ENCODE measurements at places on chromosomes 2 and 18. TPM values are rescaled to one million over a fixed set of nuclear protein-coding genes. Genes with fewer than 3 reads are reported as not detected.

Gene IL36G
- polyA plus RNA-seq, result not detected

Gene FIGLA
- not detected for polyA plus RNA-seq

Gene EPAS1
- 92.2 TPM for polyA plus RNA-seq

Gene G6PC2
- not detected for polyA plus RNA-seq

Gene SLC4A5
- 1.1 TPM for polyA plus RNA-seq

Gene EVX2
- not detected for polyA plus RNA-seq

Gene SERPINB13
- polyA plus RNA-seq, result not detected

Gene PAIP2B
- 0.20 TPM for polyA plus RNA-seq

Gene UBXN4
- polyA plus RNA-seq, result 32.7 TPM

Gene PNKD
- 101 TPM for polyA plus RNA-seq

Gene RGPD3
- 0.05 TPM for polyA plus RNA-seq

Gene MYCN
- not detected for polyA plus RNA-seq

Gene KLHL41
- 0.26 TPM for polyA plus RNA-seq

Gene ASB18
- not detected for polyA plus RNA-seq

Gene WIPF1
- 48.2 TPM for polyA plus RNA-seq

GRCh38 chr2:18546567-18546966 is 13.9 kb downstream of the RDH14 start:
- no peak for DNase-seq

DNA sequence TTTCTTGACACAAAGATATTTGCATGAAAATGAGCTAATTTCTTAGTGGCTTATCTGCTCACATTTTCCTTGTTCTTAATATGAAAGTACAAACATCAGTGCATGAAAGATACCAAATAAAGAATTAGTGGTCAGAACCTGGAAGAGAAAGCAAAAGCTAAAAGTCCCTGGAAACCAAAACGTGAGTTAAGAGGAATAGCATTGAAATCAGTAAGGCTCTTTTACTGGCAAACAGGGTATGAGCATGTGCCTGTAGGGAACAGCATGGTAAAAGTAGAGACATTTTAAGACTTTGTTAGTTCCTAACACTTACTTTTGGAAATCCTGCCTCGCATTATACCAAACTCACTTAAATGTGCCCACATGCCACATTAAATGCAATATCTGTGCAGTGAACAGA is 31.9 kb upstream of the CWC22 start:
- no peak for DNase-seq

GRCh38 chr2:203714112-203714511 is 7.7 kb downstream of the CD28 start:
- DNase-seq, result no peak

- peak; percentile 31 for DNase-seq
These were observed 1103.9 kb upstream of the KLHL29 start for GRCh38 chr2:22281033-22281432.

DNA sequence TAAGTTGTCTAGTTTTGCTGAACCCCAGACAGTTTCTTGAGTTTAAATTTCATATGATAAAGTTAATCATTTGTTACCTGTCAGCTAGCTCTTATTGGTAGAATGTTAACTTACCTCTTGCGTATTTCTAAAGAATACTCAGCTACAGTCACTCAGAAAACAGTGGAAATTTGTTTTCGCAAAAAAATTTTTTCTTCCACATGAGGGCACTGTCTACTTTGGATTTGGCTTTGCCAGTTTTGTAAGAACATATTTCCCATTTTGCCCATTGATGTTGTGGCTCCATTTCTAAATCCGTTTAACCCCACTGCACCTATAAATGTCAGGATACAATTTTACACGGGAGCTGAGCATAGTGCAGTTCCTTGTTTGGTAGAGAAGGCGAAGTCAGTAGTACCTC is 19.1 kb upstream of the GCFC2 start:
- peak; percentile 26 for DNase-seq

- no peak for DNase-seq
These were observed 88.1 kb downstream of the MCFD2 start for GRCh38 chr2:46827274-46828134.

DNA sequence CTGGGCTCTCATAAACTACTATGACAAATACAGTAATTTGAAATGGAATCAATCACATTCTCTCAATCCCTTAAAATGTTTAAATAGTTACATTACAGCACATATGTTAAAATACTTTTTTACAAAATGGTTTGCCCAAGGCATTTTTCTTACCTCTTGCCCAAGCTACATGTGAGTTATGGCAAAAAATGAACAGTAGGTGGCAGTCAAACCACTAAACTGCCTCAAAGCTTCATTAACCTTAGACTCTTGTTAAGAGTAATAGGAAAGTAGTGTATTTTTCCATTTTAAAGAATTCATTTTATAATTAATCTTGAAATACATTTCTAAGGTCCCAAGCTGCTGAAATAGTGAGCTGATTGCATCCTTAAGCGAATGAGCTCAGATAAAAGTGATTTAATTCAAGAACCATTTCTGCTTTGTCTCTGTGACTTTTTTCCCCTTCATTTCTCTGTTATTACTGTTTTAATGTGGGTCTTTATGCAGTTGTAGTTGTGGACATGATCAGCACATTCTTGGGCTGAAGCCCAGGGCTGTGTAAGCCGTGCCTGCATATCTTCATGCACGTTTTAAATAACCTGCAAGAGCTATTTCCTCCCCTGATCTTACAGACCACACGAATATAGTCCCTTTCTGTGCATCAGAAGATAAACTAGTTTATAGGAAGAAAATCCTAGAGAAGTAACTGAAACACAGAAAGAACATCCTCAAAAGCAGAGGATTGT is 311.8 kb downstream of the LNPK start:
- DNase-seq, result peak; percentile 24

DNA sequence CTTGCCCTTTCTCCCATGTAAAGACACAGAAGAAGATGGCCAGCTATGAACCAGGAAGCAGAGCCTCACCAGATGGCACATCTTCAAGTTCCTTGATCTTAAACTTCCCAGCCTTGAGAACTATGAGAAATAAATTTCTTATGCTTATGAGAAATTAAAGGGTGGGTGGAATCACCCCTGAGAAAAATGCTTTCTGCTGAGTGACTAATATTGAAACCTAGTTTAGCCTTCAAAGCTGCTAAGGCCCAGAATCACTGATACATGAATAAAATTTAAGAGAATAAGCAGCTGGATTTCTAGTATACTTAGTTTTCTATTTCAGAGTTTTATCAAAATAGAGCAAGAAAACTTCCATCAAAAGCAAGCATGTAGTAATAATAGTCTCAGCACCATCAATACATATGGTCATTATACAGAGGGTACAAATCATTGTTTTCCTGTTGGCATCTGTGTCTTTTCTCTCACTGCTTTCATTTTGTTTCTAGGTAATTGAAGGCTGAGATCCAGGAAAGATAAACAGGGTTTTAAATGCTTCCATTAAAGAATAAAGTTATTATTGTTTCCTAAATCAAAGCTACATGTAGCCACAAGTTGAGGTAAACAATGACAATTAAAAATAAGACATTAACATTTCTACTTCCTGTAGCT is 53.3 kb upstream of the COL5A2 start:
- no peak for DNase-seq

GRCh38 chr2:168568476-168569267 is 112.6 kb downstream of the CERS6 start:
- no peak for DNase-seq

- no peak for DNase-seq
These were observed 270.0 kb downstream of the SLC4A3 start for GRCh38 chr2:219897456-219897855.

DNA sequence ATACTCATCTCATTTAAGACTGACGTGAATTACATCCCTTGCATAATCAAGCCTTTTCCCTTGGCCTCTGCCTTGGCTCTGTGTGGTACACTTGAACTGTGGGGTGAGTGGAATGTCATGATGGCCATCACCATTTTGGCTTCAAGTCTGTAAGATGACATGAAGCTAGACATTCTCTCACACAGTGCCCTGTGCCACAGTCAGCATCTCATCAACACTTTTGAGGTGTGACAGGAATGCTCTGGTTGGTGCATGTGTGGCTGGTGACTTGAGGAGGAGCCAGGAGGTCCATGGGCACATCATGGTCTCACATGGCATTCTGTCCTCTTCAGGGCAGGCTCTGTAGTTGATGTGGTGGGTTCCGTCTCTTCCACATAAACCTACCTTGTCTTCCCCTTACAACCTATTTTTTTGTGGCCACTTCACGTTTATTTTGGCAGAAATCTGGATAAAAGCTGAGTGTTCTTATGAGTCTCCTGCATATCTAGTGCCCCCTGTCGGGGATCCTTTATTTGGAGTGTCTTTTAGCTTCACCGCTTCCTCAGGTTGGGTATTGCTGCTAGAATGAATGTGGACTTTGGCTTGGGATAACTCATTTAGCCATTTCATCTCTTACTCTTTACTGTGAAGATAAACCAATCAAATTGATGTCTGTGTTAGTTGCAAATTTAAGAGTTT is 28.1 kb downstream of the MAP4K4 start:
- DNase-seq, result no peak

DNA sequence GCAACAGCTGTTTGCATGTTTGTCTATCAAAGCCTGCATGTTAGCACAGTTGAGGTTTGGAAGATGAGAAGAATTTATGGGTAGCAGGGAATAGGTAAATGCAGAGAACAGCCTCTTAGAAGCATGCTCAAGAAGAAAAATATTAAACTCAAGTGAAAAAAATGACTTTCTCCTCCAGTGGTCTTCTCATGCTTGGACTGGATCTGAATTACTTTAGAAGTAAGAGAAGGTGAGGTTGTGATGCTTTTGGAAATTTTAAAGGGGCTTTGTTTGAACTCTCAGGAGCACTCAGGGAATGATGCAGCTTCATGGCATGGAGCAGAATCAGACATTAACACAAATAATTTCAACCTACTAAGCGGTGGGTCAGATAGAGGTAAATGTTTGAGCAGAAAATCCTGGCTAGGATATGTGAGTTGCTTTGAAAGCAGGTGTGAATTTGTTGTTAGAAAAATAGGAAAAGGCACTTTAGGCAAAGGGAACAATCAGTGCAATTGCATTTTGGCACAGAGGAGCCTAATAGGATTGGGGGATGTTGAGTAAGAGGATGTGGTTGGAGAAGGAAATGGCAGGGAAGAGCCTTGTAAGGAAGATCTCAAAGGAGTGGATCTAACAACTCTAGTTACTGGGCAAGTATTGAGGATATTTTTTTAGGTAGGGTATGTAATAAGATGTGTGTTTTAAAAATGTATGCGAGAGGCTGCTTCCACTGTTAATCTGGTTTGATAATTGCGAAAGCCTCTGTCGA is 76.3 kb downstream of the DDX1 start:
- DNase-seq, result no peak

- no peak for DNase-seq
These were observed 217.7 kb downstream of the SOCS6 start for GRCh38 chr18:70506511-70506910.

GRCh38 chr2:60337142-60337497 is 216.3 kb downstream of the BCL11A start:
- DNase-seq, result no peak

- DNase-seq, result no peak
These were observed 47.6 kb downstream of the G6PC2 start for GRCh38 chr2:168948621-168949212.

DNA sequence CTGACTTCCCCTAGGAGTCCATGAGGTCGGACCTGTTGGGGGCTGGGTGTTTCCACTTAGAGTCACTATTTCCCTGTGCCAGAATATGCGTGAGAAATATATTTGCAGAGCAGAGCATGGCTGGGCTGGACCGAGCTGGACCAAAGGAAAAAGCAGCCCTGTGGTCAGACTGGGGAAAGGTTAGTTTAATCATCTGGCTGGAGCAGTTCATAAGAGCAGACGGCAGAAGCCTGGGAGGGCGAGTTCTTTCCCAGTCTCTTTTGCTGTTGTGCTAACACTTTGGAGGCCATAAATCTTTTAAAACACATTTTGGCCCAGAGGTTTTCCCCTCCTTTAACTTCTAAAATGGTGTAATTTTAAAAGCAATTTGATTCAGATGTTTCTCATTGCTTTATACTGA is 66.5 kb downstream of the GLI2 start:
- DNase-seq, result no peak

- no peak for DNase-seq
These were observed 23.2 kb upstream of the SEH1L start for GRCh38 chr18:12924616-12925015.

DNA sequence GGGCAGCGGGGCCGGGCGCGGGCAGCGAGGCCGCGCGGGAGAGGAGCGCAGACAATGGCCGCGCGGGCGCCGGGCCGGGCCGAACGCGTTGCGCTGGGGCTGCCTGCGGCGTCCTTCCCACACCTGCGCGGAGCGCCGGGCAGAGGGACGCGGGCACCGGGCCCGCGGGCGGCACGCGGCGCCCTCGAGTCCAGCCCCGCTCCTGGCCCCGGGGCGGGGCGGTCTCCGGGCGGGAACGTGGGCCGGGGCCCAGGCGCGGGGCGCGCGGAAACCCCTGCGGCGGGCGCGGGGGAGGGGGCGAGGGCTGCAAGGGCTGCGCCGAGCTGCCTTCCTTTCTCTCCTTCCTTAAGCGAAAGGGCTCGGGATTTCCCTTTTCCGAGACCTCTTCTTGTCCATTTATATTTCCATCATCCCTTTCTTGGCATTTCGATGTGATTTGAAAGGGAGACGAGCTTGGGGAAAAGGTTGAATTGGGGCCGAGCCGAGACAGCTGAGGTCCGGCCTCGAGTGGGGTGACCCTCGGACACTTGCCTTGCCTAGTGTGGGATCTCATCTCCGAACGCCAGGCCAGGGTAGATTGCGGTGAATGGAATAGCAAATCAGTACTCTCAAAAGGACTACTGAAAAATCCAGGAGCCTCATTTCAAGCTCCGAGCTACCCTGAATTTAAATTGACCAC is 676 bp downstream of the KLHL23 start:
- peak; percentile 83 for DNase-seq

- DNase-seq, result no peak
These were observed 7.2 kb upstream of the RAB12 start for GRCh38 chr18:8602040-8602439.

DNA sequence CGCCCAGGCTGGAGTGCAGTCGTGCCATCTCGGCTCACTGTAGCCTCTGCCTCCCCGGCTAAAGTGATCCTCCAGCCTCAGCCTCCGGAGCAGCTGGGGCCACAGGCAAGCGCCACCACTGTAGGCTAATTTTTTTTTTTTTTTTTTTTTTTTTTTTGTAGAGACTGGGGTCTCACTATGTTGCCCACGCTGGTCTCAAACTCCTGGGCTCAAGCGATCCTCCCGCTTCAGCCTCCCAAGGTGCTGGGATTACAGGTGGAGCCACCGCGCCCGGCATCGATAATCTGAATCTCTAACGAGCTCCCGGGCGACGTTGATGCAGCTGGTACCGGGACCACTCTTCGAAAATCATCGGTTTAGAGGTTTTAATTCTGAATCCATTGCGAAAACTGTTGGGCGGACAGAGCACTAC is 520 bp upstream of the CYP20A1 start:
- DNase-seq, result no peak

Measured in SK-N-SH (cell line).